ENCODE measurements at places on chromosomes 12 and 14.

DNA sequence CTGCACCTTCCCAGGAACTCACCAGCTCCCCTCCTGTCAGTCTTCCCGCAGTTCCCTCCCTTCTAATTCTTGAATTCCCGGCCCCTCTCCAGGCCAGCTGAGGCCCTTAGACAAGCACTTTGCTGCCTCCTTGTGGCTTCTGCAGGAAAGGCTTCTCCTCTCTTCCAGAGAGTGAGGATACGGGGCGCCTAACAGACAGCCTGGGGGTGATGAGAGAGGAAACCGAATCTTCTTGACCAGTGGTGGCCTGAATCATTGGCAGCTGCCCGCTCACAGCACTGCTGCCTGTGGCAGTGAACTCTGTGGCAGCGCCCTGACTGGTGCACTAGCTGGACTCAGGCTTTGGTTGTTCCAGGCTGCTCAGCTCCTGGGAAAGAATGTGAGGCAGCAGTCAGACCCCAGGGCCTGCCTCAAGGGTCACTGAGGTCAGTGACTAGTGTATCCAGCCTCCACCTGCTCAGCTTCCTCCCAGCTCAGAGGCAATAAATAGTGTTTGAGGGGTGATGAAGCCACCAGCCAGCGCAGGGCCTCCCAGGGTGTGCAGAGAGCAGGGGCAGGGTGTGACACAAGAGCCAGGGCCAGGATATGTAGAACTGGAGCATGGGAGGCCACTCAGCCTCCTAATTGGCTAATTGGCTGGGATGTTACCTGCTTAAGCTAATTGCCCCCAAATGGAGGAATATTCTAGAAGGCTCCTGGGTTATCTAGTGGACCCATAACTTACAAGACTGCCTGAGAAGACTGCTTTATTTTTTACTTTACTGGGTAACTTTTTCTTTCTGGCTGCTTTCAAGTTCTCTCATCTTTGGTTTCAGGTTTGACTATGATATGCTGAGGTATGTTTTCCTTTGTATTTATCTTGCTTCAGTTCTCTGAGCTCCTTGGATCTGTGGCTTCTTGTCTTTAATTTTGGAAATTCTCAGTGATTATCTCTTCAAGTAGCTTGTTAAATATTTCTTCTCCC, 12.9 kb upstream of the MCRS1 start:
- DNase-seq = no peak

DNA sequence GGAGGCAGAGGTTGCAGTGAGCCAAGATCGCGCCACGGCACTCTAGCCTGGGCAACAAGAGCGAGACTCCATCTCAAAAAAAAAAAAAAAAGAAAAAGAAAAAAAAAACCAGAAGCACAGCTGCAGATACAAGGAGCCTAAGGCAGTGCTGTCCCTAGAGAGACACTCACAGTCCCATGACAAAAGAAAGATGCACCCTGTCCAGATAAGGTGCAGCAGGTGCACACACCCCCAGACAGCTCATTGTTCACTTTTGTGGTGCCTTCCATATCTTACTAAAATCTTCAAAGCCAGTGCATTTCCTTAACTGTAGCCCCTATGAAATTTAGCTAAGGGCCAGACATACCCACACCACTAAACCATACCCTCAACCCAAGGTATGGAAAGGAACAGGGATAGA, 7.7 kb upstream of the NRL start:
- DNase-seq = no peak

DNA sequence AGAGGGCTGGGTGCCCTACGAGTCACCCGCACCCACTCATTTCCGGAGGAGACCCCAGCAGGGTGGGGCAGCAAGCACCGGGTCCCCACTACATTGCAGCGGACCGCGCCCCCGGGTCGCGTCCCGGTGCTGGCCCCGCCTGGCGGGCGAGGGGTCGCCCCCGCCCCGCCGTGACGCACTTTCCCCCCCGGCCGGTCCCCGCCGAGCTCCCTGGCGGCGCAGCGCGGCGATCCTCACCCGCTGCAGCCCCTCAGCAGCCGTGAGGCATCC, 106.1 kb downstream of the PRICKLE1 start:
- DNase-seq = no peak

- DNase-seq = no peak
These were observed 33.3 kb downstream of the WNK1 start for GRCh38 chr12:785706-786105.

DNA sequence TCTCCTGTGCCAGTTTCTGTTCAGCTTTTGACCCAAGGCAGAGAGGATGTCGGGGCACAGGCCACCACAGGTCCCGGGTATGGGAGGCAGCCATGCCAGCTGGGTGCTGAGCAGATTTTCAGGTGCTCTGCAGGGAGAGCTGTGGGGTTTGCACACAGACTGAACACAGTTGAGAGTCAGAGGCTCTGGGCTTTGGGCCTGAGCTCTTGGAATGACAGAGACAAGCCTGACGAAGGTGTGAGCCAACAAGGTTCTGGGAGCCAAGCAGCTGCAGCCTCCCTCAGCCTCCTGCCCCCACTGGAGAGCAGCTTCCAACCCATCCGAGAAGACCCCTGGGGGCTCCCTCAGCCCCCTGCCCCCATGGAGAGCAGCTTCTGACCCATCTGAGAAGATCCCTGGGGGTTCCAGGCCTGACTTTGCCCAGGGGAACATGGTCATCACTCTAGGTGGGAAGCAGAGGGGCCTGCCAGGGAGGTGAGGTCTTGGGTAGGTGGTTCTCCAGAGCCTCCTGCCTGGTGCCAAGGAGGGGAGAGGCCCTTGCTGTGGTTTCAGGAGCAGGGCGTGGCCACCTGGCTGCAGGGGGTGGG, 13.8 kb downstream of the FBRSL1 start:
- no peak for DNase-seq

- no peak for DNase-seq
These were observed 1.6 kb downstream of the LTA4H start for GRCh38 chr12:96033549-96034389.

- no peak for DNase-seq
These were observed 120.0 kb upstream of the SLC38A2 start for GRCh38 chr12:46492471-46493085.

DNA sequence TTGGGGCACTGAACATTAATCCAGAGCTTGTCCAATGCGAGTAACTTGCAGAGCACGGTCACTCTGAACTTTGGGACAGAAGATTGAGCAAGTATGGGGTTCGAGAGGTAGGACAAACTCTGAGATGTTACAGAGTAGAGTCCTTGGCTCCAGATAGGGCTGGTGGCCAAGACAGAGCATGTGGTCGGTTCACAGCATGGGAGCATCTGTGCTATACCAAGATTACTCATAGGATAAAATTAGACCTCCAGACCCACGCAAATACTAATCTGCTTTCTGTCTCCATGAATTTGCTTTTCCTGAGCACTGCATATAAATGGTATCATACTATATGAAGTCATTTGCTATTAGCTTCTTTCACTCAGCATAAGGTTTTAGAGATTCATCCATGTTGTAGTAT, 93.4 kb upstream of the TBX5 start:
- DNase-seq = no peak

GRCh38 chr14:23571701-23572523, 4.3 kb upstream of the AP1G2 start:
- no peak for DNase-seq

DNA sequence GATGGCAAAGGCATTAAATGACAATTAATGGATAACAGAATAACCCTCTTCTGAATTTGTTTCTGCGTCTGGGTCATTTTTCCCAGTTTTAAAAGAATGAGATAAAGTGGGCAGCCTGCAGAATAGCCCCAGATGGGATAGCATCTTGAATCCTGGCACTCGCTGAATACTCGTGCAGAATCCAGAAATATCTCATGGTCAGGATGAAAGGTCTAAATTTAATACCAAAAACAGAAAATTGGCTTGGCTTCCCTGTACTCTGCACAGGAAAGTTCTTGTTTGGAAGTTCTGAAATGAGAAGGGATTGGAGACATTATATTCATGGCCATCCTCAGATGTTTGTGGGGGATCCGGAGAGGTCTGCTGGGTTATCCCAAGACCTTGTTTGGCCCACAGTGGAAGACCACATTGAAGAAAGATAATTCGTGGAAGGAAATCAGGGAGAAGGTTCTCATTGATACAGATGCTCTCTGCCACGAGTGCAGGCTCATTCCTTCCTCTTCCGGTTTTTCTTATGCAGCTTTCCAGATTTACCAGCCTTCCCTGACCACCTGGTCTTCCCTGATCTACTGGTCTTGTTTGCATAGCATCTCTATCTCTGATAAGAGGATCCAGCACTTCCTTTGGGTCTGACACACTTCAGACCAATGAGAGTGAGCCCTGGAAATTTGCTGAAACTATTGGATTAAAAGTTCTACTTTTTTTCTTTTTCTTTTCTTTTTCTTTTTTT, 6.0 kb upstream of the IFT81 start:
- DNase-seq = no peak

GRCh38 chr14:29085546-29085945, 319.0 kb downstream of the FOXG1 start:
- no peak for DNase-seq

DNA sequence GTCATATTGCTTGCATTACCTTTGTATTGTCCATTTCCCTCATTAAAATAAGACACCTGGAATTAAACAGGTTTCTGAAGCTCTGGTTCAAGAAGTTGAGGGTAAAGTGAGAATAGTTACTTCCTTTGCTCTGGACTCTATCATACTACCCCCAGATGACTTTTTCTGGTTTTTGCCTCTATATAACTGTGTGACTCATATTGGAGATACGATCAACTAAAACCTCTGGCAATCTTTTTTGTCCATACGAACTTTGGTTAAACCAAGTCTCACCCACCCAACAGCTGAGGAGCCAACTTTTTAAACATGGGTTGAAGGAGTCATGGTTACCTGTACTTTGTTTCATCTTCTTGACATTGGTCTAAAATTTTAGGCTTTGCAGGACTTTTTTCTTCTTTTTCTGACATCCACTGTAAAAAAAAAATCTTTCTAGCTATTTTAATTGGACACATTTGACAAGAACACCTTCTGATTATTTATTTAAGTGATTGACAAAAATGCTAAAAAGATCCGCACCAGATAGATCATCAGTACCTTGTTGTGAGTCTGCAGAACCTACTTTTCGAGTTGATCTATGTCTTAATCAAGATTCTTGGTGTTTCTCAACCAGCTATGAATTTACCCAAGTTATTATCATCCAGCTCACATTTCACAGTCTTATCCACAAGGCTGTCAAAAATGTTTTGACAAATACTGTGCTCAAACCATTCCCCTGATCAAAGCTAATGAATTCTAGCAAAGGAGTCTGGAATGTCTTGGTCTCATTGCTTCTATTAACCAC, 166.0 kb downstream of the IPO8 start:
- DNase-seq = no peak

DNA sequence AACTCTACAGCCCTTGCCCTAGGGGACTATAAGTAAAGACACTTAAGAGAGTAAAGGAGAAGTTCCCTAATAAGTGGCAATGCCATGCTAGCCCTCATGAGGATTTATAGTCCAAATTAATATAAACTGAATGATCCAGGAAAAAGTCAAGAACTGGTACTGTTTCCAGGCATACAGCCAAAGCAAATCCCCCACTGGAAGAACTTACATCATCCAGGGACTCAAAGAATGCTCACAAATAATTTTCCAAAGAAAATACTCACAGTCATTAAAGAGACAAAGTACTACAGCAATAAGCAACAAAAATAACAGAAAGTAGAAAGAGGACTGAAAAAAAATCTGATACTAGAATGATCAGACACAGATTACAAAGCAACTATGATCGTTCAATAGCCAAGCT, 79.7 kb upstream of the RAP1B start:
- DNase-seq = no peak

GRCh38 chr12:118537481-118537917, 161.1 kb downstream of the SUDS3 start:
- DNase-seq = no peak

DNA sequence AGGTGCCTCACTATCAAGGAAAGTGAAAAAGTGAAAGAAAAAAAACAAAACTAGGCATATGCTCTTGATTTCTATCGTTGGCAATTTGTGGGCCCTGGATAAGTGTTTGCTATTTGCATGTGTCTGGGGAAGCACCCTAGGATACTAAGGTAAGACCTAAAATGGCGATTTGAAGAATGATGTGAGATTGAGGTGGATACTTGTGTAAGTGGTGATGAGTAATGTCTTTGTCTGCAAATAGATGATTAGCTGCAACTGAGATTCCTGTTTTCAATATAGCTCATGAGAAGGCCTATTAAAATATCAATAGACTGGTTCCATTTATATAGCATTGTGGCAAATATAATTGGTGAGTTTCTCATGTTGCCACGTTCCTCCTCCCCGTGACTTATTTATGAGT, 261.7 kb downstream of the NEDD1 start:
- DNase-seq = no peak

DNA sequence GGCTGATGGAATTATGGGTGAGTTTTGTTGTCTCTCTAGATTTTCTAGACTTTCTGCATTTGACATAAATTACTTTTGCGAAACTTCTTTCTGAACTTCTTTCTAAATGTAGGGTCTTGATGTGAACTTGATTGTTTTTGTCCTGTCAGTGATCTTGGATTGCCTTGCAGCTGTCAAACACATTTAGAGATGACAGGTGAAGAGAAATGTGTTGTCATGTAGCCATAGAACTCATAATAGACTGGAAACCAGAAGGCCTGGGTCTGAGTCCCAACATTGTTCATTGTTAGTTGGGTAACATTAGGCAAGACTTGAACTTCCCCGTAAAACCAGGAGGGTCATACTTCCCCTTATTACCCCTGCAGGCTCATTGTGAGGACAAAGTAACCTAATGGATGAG, 109.0 kb downstream of the LRIG3 start:
- DNase-seq = no peak

DNA sequence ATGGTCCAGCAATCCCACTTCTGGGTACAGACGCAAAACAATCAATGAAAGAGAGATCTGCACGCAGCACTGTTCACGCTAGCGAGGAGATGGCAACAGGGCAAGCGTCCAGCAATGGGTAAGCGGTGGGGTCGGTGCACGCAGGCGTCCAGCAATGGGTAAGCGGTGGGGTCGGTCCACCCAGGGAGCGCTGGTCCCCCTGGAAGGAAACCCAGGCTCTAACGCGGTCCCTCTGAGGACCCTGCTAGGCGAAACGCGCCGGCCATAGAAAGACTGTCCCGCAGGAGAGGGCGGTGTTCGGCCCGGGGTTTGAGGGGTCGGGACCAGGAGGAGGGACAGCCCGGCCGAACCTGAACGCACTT, 618 bp upstream of the PGAM5 start:
- no peak for DNase-seq

- no peak for DNase-seq
These were observed 27.7 kb upstream of the LTA4H start for GRCh38 chr12:96063046-96063445.

Data from activated naive CD8-positive, alpha-beta T cell treated with anti-CD3 and anti-CD28 coated beads, Interleukin-2, amount 50 U/mL, for 16 hours (primary cell).